ENCODE measurements at places on chromosomes 11 and 22. TPM values are rescaled to one million over a fixed set of nuclear protein-coding genes. Genes with fewer than 3 reads are reported as not detected.

DNA sequence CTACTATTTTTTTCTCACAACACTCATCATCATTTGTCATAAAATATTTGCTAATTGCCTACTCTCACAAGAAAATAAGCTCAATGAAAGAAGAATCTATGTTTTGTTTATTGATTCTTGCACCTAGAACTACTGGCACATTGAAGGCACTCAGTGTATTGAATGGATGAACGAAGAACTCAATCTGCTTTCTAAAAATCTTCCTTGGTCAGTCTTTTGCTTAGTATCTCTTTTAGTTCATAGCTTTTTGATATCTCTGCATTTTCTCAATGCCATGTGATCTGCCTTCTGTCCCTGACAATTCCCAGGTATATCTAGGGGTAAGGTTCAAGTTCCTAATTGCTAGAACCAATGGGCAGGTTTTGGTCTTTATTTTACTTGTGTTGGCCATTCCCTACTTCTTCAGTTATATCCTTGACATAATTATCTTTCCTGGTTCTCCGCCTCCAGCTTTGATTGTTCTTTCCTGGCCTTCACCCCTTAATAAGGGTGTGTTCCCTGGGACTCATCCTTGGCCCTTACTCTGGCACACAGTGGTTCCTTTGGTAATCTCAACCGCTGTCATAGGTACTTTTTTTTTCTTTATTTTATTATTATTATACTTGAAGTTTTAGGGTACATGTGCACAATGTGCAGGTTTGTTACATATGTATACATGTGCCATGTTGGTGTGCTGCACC, 96.4 kb downstream of the CCDC83 start:
- no peak for DNase-seq

The GUCY1A2 gene
- 2.2 TPM for polyA plus RNA-seq

DNA sequence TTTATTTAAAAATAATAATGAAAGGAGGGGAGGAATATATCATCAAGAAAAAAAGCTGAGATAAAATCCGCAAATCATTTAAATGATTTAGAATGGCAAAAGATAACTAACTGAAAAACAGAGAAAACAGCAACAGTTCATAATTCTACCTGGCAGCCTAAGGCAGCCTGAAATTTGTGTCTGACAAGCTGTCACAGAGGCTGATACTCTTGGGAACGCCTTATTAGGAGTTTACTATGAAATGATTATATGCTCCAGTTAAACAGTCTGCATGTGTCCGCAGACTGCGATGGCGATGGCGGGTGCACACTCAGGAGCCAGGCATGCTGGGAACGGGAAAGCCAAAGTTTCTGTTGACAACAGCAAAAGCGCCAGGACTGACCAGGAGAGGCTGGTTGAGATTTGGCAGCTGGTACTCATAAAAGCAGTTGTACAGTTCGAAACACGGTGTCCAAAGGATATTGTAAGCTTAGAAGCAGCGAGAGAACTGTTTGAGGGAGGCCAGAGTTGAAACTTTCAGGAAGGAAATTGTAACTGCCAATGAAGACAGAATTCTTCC, 172.9 kb upstream of the MPPED2 start:
- DNase-seq = no peak

DNA sequence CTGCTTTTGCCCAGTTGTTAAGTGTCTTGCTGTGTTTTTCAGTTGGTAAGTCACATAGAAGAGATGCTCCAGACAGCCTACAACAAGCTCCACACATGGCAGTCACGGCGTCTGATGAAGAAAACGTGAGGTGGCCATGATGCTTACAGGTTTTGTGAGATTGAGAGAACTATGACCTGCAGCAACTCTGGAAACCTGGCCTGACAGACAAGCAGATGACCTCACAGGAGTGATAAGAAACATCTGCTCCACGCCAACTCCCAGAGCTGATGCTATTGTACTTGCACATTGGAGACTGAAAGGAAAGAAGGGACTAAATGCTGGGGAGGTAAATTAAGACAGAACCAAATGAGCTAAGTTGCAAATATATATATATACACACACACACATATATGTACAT, 28.6 kb upstream of the LDHA start:
- no peak for DNase-seq

- no peak for DNase-seq
These were observed 10.4 kb downstream of the USP35 start for GRCh38 chr11:78199015-78199652.

DNA sequence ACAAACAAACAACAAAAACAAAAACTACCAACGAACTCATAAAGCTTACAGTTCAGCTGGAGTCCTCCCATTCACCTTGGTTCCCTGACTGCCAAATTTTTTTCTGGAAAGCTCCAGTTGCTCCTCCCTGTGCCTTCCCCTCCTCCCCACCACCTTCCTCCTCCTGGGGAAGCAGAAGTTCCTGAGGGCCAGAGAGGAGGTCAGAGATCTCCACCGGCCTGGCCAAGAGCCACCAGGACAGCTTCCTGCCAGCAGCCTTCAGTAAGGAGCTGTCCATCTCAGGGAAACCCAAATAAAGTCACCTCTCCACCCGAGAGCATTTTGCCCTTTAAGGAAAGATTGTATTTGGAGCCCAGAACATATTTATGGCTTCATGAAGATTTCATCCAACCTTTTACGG, 20.0 kb downstream of the APLNR start:
- no peak for DNase-seq

The TRPC6 gene
- 6.6 TPM for polyA plus RNA-seq

The CECR2 gene
- polyA plus RNA-seq = 24.3 TPM

DNA sequence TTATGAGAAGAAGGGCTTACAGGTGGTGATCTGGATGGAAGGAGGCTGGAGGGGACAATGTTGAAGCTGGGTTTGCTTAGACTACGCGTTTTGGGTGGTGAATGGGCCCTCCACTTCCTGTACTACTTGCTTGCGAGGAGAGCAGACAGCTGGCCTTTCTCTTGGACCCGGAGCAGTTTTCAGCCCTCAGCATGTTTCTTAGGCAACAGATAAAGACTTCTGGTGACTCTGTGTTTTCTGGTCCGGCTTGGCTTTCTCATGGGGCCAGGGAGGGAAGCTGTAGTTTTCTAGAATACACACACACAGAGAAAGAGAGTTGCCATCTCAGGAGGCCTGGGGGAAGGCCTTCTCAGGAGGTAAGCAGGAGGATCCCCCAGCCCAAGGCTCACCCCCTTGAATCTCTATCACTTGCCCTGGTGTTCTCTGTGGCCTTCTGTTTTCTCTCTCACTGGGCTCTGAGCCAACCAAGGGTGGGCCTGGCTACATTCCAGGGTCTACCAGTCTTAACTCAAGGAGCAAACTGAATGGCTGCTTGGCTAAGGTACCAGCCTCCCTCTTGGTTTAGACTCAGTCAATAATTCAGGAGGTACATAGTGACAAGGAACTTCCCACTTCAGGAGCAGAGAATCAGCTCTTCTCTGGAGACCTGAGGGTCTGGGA, 2.4 kb downstream of the CCS start:
- DNase-seq = no peak

The IGSF9B gene
- 3.1 TPM for polyA plus RNA-seq

DNA sequence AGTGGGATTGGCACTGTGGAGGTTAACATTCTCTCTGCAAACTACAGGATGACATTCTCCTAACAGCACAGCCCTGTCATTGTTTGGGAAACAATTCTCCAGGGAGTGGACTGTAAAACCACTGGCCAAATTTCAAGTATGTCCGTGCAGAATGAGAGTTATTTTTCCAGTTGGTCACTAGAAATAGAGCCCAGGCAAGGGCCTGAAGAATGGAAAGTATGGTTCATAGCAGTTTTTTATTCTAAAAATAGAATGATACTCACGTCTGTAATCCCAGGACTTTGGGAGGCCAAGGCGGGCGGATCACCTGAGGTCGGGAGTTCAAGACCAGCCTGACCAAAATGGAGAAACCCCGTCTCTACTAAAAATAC, 39.0 kb upstream of the CD44 start:
- peak; percentile 19 for DNase-seq

DNA sequence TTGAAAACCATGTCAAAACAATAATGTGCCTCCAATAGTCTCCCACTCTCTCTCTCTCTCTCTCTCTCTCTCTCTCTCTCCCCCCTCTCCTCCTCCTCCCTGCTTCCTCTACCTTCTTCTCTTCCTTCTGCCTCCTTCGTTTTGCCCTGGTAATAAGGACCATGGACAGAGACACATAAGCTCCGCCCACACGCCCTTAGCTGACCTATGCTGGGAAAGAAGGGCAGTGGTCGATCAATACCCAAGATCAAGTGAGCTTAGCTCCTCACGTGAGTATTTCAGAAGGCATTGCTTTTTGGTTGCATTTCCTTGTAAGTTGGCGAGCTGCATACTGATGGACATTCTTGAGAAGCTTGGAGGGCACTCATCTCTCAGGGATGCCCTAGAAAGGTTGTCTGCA, 194.8 kb downstream of the MIAT start:
- DNase-seq = no peak

The JHY gene
- polyA plus RNA-seq = 12.6 TPM

The C11orf16 gene
- 0.61 TPM for polyA plus RNA-seq

- DNase-seq = no peak
These were observed 718 bp downstream of the CHKA start for GRCh38 chr11:68120273-68121066.

DNA sequence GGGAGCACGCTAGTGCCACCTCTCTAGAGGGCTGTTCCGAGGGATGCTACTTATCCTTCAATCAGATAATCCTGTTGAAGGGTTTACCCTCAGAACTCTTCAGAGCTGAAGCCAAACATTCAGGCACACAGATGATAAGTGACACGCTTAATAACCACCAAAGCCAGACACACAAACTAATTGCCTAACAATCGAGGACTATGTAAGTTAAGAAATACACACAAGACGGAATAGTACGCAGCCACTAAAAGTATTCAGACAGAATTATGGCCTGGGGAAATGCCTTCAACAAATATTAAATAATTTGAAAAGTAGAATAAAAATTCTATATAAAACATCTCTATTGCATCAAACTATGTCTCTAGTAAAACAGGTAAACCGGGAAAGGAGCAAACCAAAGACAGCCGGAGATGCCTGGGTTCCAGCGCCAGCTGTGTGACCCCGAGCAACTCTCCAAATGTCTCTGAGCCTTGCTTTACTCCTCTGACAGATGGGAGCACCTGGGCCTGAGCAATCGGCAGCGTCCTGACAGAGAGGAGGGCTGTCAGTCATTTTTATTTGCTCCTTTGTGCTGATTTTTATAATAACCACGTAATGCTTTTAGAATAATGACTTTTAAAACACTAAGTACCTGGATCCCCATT, 11.3 kb downstream of the LRFN4 start:
- no peak for DNase-seq

- no peak for DNase-seq
These were observed 47.1 kb upstream of the SYT13 start for GRCh38 chr11:45333001-45333971.

The GRK3 gene
- polyA plus RNA-seq = 8.9 TPM

DNA sequence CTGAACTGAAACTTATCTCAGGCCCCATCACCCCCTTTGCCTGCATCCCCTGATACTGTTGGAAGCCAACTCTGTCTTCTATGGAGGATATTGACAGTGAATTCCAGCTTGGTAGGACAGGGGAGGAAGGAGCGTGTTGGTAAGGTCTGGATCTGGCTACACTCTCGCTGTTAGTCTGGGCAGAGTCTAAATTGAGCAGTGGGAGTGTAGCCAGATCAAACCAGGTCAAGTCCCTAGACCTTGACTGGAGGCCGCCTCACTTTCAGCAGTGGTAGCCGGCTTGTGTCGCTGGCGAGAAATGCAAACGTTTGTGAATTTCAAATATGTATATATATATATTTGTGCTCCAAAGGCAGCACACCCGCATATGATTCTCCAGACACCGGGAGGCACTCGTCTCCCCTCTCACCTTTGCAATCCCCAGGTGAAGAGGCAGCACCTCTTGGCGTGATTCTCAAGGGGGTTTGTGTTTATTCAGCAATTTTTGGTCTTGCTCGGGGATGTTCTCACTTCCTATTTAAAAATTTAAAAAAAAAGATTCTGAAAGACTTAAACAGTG, 26.7 kb downstream of the DHCR7 start:
- DNase-seq = no peak

DNA sequence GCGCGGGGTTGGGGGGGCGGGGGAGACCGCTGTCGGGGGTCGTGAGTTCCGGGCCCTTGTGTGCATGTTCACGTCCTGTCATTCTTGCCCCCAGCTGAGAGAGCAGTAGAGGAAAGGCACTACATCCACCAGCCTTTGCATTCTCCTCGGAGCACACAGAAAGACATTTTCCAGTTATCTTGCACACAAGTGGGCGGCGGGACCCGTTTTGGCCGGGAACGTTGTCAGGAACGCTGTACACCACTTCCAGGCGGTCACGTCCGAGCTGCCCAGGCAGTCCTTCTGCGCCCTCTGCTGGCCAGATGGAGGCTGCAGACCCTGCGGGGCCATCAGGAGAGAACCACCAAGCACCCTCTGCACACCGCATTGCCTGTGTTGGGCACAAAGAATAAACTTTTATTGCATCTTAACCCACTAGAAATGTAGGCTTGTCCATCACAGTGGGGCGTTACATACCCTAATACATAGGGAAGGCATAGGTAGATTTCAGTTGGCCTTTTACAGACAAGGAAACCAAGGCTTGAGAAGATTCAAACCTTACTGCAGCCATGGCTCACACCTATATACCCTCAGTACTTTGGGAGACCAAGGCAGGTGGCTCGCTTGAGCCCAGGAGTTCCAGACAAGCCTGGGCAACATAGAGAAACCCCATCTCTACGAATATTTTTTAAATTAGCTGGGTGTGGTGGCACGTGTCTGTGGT, 2.8 kb upstream of the CDKN1C start:
- DNase-seq = peak; percentile 85

GRCh38 chr11:108147150-108147549, 25.8 kb downstream of the ACAT1 start:
- no peak for DNase-seq

DNA sequence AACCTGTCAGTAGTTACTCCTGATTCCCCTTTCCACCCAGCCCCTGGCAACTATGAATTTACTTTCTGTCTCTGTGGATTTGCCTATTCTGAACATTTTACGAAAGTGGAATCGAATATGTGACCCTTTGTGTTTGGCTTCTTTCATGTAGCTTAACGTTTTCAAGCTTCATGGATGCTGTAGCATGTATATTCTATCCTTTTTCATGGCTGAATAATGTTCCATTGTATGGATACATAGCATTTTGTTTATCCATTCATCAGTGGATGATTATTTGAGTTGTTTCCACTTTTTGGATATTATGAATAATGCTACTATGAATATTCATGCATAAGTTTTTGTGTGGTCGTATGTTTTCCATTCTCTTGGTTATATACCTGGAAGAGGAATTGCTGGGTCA, 9.2 kb upstream of the GLB1L2 start:
- no peak for DNase-seq

- DNase-seq = no peak
These were observed 642.5 kb downstream of the LRRC4C start for GRCh38 chr11:40816976-40817375.

- no peak for DNase-seq
These were observed 569.3 kb downstream of the MIAT start for GRCh38 chr22:27226666-27227065.

The ZNF214 gene
- polyA plus RNA-seq = 11.6 TPM

GRCh38 chr11:489610-490185, 17.3 kb downstream of the RNH1 start:
- no peak for DNase-seq
